ENCODE measurements at places on chromosomes 4 and X. TPM values are rescaled to one million over a fixed set of nuclear protein-coding genes. Genes with fewer than 3 reads are reported as not detected.

TEX13D gene
- total RNA-seq = not detected

SCD5 gene
- 16.3 TPM for total RNA-seq

GRSF1 gene
- 84.0 TPM for total RNA-seq

DMD gene
- total RNA-seq = 33.3 TPM

HMGN5 gene
- 2.5 TPM for total RNA-seq

CHIC1 gene
- total RNA-seq = 13.0 TPM

CT45A5 gene
- total RNA-seq = not detected

ZMYM3 gene
- total RNA-seq = 13.5 TPM

PF4V1 gene
- 10.2 TPM for total RNA-seq

EREG gene
- 6.1 TPM for total RNA-seq

FDCSP gene
- total RNA-seq = not detected

All from regular cardiac myocyte (primary cell).